ENCODE measurements at places on chromosomes 5 and 9.

DNA sequence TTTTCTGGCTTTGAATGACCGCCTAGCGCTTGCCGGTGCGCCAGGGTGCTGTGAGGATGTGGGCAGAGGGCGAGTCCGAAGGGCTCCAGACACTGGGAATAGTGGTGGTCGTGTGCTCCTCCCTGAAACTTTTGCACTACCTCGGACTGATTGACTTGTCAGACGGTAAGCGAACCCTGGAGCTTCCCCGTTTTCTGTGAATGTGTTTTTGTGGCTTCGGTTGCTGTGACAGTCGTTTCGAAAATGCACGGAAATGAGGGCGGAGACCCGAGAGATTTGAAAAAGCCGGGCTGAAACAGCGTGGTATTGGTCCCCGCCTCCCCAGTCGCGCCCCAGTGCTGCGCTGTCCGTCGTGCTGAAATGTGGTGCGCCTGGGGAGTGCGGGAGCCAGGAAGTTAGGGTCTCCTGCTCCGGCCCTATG lies 102.5 kb upstream of the GABRP start:
- DNase-seq, result peak; percentile 59

GRCh38 chr9:99867968-99868367 lies 38.5 kb upstream of the STX17 start:
- no peak for DNase-seq

GRCh38 chr9:100083448-100084127 lies 15.2 kb downstream of the ERP44 start:
- no peak for DNase-seq

- no peak for DNase-seq
Observed at GRCh38 chr9:91106415-91107081, 255.2 kb downstream of the AUH start.

GRCh38 chr9:133740911-133741310 lies 2.8 kb upstream of the SARDH start:
- DNase-seq, result no peak

DNA sequence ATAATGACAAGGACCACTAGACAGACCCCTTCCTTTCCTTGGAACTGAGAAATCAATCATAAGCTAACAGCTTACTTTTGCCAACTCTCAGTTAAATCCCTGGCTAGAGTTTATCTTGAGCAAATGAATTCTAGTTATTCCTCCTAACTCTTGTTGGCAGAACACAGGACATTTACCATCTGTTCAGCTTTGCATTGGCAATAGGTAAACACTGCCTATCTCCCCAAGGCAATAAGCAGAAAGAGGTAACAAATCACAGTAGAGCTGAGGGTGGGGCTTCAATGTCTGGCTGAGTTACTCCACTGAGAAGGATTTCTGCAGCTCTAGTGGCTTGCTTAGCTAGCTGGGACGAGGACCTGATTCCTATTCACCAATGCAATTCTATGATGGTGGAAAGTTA lies 503.3 kb upstream of the GRIA1 start:
- DNase-seq, result no peak

GRCh38 chr9:6873857-6874256 lies 116.1 kb downstream of the KDM4C start:
- DNase-seq, result no peak

DNA sequence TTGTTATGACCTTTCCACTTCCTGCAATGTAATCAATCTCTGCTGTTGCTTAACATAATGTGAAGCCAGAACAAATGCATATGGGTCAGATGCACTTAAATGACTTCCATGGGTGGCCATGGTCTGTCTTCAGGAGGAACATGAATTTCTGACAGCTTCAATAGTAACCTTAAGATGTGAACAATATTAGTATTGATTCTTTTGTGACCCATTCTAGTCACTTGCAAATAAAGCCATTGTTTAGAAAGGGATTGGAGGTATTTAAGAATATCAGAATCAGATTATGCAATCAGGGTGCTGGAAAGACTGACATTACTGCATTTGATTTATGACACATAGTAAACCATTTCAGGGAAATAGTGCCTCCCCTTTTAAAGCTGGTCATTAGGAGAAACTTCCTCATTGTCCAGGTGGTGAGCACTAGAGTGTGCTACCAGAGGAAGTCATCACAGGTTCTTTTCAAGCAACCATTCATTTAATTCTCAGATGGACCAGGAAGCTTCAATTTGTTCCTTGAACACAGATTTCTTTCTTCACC lies 32.1 kb downstream of the GRIN3A start:
- no peak for DNase-seq

GRCh38 chr9:87853302-87853701 lies 29.4 kb upstream of the SPATA31E1 start:
- DNase-seq, result no peak

DNA sequence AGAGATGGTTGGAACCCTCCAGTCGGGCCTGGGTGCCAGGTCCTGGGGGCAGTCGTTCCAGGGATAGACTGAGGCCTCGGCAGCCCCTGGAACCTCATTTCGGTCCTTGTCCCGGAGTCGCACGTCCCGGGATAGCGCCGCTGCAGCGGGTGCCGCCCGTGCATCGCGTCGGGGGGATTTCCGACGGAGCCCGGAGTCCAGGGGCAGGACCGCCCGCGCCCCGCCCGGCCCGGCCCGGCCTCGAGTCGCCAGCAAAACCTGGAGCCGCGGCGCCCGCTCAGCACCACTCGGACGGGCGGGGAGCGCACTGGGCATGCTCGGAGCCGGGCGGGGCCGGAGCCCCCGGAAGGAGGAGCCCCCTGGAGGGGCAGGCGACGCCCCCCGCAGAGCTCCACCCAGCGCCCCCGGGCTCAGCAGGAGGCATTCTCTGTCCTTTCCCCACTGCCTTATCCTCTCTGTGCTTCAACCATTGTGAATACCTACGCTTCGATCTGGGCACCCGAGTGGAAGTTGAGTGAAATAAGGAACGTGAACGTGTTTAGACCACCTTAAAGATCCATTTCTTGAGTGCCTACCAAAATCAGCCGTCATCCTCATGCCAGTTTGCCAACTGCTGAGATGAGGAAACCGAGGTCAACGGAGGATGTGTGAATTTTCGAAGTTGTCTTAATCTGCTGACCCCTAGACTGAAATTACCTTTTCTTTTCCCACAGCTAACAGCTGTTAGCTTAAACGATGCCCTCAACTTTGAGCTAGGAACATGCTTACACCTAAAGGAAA lies 1.7 kb upstream of the PTPN3 start:
- DNase-seq, result no peak

GRCh38 chr9:38035873-38036272 lies 33.2 kb downstream of the SHB start:
- DNase-seq, result no peak

GRCh38 chr5:31361234-31361633 lies 167.7 kb downstream of the CDH6 start:
- no peak for DNase-seq

GRCh38 chr9:137316012-137316981 lies 14.2 kb upstream of the NRARP start:
- no peak for DNase-seq

DNA sequence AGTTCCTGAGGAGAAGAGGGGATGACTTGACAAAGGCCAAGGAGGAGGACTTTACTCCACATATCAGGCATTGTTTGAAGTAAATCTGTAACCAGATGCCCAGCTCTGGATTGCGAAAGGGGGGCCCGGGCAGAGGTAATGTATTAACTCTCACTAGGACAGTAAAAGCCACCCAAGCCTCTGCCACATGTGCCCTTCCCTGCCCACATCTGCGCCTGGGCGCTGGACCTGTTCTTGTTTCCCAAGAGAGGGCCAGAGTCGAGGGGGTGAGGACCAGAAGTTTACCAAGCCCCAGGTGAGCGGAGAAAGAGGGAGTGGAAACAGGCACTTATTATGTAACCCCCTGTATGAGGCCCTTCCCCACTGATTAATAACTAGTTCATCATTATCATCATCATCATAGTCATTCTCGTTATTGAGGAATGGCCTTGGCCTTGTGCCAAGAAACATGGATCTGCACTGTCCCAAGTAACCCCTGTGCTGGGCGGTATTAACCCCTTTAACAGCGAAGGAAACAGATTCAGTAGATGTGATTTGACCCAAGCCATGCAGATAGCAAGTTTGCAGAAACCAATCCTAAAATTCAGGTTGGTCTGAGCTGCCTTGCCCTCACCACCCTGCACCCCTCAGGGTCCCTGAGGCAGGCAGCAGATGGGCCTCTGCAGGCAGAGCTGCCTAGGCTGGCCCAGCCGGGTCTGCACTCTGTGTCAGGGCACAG lies at the start of gene SLC23A1:
Gene SLC23A1 (minus strand): TSS at position 23 of the 718 bp plus-strand sequence. CDS start 44 bp downstream, outside the sequence.
- DNase-seq, result no peak

DNA sequence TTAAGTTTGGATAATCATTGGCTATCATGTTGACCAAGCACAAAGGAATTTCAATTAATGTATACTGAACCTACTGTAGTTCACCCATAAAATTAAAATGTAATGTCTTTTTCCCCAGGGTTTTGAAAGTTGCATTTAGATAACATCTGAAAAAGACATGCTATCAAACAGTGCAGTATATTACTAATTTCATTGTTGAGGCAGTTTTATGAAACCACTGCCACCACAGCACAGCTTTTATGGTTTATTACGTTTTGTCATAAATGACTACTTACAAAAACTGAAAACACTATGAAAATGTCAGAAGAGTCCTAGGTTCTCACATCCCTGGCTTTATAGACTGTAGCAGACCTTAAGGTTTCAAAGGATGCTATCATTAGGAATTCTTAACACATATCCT lies 32.0 kb upstream of the HAPLN1 start:
- no peak for DNase-seq

DNA sequence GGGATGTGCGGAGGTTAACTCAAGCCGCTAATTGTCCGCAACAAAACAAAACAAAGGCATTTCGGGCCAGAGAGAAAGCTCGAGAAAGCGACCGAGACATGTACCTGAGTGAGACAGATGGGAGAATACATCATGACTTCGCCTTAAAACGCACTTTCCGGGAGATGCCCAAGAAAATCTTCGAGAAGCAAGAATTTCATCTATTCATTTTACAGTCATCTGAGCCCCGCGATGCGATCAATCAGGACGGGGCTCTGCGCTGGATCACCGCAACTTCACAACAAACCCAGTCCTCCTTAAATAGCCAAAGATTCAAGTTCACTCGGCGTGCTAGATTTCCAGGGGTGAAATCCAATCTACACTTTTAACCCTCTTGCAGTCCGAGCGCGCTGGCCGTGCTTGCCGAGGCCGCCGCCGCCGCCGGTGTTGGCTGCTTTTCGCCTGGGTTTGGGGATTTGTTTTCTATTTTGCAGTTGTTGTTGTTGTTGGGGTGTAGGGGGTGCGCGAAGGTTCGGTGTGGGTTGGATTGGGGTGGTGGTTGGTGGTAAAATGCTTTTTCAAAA lies 482 bp downstream of the NFIB start:
- no peak for DNase-seq

- no peak for DNase-seq
Observed at GRCh38 chr5:9624196-9624947, 5.8 kb downstream of the TAS2R1 start.
